ENCODE measurements at places on chromosomes 2 and 18.

DNA sequence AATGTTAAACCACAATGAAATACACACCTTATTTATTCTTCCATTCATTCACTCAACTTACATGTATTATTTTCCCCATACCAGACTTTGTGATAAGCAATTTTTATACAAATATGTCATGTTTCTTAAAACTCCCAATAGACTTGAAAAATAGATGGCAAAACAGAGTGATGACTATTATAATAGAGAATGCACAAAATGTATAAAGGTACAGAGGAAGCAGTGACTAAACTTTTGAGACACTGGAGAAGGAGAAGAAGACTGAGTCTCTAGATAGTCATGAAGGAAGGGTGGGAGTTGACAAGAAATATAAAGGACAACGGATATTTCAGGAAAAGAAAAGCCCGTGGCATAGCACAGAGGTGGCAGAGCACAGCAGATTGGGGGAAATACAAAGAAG lies 198.1 kb upstream of the SLC39A10 start:
- no peak for DNase-seq

DNA sequence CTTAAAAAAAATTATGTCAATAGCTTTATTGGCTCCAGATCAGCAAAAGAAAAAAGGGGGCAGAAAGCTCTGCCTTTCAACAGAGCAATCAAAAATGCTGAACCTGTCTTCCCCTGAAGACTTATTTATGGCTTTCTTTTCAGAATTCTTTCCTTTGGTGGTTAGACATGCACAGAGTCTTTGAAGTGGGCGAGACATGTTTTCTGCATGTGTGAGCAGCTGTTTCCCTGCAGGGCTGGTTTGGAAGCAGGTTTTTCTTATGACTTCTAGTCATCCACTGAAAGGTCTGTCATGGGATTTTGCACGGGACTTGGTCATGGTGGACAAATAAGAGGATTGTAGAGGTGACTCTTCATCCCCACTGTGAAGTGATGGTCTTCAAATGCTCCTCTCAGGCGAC lies 160.3 kb downstream of the VAPA start:
- DNase-seq, result no peak

GRCh38 chr2:235333076-235333475 lies 160.8 kb upstream of the AGAP1 start:
- DNase-seq, result no peak

- no peak for DNase-seq
Observed at GRCh38 chr2:151161821-151162551, 99.7 kb downstream of the RBM43 start.

GRCh38 chr2:240165034-240165433 lies 24.6 kb upstream of the OTOS start:
- no peak for DNase-seq

DNA sequence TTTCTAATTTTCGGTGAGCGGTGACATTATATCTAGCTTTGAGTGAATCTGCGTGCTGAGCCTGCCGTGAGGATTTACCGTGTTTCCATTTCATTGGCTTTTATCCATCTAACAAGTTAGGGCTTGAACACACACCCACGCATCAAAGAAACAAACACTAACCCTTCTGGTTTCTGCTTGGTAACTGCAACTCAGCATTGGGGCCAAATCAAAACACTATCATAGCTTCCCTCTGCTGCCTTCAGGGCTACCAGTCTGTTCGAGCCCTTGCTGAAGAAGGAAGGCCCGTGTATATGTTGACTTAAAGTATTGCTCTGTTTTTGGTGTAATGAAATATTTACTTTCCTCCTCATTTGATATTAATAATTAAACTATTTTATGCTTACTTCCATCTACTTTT lies 227.2 kb downstream of the PHLPP1 start:
- DNase-seq, result no peak

DNA sequence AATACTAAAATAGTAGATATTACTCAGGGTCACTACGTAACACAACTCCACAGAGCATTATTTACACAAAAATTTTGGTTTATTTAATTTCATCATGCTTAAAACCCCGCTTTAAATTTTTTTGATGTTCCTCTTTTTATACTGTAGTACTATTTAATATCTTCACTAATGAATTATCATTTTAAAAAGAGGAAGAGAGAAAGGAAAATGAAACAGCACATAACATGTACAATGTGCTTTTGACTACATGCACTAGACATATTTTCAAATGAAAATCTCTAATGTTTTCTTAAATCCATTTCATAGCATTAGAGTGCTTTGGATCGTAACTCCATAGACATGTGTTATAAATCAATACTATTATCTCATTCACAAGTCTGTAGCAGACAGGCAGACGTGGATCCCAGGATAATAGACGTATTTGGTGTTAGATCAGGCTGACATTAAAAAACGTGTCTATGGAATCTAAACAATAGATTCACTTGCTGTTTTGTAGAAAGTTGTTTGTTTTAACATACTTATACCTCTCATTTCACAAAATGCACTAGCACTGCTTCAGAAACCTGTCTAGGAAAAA lies 897.0 kb downstream of the CPS1 start:
- DNase-seq, result no peak

- no peak for DNase-seq
Observed at GRCh38 chr18:44844486-44844885, 163.8 kb downstream of the SETBP1 start.

- DNase-seq, result no peak
Observed at GRCh38 chr2:33380001-33380609, 96.3 kb upstream of the RASGRP3 start.

DNA sequence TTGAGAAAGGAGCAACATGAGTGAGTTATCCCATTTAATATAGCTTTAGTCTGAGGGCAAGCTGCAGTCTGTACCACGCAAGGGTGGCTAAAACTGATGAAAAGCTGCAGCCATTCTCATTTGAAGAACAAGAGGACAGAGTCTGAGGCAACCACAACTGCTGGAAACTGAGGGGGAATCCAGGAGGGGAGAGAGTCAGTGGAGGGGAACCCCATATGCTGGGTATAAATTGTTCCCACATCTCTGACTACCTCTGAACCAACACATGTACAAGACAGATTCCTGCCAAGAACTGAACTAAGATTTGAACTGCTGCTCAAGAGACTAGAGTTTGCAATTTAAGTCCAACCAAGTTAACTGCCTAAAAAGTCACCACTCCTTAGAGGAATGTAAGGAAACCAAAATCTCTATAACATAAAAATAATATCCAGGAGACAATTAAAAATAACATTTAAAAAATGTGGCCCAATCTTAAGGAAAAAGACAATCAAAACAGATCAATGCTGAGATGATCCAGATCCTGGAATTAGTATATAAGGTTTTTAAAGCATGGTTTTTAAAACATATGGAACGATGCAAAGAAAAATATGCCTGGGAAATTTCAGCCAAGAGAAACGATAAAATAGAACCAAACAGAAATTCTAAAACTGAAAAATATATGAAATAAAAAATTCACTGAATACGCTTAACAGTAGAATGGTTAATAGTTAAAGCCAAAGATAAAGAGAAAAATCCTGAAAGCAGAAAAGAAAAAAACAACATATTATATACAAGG lies 11.2 kb downstream of the CWC22 start:
- no peak for DNase-seq

- no peak for DNase-seq
Observed at GRCh38 chr2:63064197-63064596, 13.6 kb downstream of the OTX1 start.

DNA sequence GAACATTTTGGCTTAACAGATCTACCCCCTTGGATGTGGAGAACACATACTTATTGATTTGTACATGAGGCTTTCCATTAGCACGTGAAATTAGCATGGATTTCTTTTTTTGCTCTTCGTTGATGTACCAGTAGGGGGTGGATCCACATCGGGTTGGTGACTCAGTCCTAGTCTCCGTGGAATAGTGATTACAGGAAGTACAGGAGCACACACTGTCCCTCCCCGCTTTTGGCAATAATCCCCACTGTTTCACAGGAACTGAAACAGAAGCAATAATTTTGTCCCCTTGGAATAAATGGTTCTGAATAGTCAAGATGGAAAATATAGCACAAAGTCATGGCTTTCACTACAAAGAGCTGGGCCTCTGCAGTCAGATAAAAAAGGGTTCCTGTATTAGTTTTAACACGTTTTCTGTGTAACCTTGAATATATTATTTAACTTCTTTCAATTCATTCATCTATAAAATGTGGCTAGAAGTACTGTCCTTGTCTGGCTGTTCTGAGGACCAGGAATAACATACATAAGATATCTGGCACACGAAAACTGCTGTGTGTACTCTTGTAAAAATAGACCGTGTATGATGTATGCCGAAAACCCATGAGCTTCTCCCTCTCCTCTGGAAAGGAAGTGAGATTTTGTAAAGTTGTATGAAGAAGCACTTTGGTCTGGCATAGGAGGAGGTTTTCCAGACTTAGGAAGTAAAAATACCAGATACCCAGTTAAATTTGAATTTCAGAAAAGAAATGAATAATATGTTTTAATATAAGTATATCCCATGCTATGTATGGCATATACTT lies 229.2 kb downstream of the GALR1 start:
- no peak for DNase-seq

DNA sequence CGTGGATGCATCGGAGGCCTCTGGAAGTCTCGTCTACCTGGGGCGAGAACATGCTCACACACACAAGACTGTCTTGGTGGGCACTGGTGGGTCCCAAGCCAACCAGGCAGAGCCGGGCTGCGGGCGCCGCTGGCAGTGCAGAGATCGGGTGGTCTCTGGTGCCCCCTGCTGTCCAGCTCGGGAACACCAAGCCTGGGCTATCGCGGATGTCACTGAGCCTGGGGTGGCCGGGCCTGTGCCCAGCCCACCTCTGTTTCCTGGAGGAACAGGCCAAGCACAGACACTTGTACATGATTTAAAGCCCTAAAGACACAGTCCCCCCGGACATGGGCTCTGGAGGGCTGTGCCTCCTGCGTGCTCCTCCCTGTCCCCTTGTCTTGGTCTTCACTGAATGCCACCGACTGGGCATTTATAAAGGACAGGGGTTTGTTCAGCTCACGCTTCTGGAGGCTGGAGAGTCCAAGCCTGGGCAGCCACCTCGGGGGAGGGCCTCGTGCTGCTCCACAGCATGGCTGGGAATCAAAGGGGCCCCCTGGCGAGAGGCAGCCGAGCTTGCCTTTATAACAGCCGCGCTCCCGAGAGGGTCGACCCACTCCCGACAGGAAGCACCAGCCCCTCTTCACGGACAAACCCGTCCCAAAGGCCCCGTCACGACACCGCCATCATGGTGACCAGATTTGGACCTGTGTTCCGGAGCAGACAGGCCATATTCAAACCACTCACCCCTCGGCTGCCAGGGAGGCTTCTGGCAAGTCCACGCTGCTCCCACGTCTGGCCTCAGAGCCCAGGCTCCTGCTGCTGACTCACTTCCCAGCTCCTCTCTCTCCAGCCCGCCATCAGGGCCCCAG lies 3.6 kb upstream of the OTOS start:
- DNase-seq, result peak; percentile 67

GRCh38 chr2:219775506-219775905 lies 148.1 kb downstream of the SLC4A3 start:
- no peak for DNase-seq

GRCh38 chr18:50297621-50298442 lies 10.3 kb upstream of the CXXC1 start:
- DNase-seq, result peak; percentile 58

DNA sequence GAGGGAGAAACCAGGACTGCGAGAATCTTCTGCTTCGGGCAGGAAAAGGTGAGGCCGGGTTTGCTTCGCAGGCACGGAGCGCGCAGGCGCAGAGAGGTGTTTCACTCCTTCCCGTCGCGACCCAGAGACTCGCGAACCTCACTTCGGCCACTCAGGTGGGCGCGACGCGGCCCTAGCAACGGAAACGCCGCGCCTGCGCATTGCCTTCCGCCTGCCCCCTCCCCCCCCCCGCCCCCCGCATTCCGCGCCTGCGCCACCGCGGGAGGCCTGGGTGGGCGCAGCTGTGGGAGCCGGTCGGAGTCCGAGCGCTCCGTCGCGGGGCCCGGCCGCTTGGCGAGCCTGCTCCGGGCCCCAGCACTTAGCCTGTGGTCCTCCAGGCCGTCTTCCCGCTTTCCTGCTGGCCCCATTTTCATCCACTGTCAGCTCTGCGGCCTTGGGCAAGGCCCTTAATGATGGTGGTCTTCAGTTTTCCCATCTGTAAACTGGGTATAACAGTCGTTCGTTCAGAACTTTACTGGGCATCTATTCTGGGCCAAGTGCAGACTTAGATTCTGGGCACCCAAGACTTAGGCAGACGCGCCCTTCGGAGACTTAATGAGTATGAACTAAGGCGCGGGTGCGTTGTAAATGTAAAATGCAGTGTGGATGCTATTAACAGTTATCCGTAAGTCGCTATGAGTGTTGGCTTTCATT lies 62.1 kb upstream of the ACKR3 start:
- peak; percentile 17 for DNase-seq

DNA sequence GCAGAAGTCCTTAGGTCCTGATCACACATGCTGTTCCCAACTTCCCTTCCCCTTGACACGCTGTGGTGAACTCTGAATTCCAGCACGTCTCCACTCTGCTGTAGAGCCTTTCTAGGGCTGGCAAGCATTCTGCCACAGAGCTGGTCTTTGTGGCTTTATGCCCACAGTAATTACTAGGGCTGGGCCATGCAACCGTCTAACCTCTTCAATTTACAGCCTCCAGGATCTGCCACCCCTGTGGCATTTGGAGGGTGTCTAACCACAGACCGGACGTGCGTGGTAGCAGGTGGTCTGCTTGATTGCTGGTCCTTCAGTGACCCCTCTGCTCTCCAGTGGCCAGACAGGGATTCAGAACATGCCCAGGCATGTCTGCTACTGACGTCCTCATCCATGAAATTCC lies 43.1 kb upstream of the TGFA start:
- no peak for DNase-seq

- no peak for DNase-seq
Observed at GRCh38 chr2:44136252-44136651, 32.4 kb upstream of the PPM1B start.

DNA sequence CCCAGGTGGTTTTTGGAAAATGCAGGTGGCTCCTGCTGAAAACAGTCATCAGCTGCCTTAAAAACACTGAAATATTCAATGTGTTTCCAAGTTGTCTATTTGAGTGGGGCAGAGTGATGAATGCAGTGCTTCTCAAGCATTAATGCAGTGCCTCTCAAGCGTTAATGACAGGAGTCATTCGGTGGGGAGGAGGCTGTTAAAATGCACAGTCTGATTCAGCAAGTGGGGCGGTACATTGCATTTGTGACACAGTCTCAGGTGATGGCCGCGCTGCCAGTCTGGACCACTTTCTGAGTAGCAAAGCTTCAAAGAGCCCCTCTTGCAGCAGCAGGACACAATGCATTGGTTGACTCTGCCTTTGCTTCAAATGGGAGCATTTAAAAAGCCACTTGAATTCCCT lies 231.4 kb upstream of the RGPD4 start:
- no peak for DNase-seq

GRCh38 chr18:489244-490023 lies 11.1 kb downstream of the COLEC12 start:
- no peak for DNase-seq

DNA sequence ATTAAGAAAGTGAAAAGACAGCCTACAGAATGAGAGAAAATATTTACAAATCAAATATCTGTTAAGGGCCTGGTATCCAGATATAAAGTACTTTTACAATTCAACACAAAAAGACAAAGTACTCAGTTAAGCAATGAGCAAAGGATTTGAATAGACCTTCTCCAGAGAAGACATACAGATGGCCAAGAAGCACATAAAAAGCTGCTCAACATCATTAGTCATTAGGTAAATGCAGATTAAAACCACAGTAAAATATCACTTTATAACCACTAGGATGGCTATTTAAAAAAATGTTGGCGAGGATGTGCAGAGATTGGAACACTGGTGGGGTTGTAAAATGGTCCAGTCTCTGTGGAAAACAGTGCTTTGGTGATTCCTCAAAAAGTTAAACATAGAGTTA lies 38.9 kb downstream of the RAB31 start:
- DNase-seq, result no peak

GRCh38 chr2:18425210-18425703 lies 135.2 kb downstream of the RDH14 start:
- DNase-seq, result no peak

- DNase-seq, result no peak
Observed at GRCh38 chr2:195115738-195116137, 541.3 kb upstream of the SLC39A10 start.
